ENCODE measurements at places on chromosomes 16 and 17. TPM values are rescaled to one million over a fixed set of nuclear protein-coding genes. Genes with fewer than 3 reads are reported as not detected.

TBX21 gene
- 0.39 TPM for total RNA-seq

DNA sequence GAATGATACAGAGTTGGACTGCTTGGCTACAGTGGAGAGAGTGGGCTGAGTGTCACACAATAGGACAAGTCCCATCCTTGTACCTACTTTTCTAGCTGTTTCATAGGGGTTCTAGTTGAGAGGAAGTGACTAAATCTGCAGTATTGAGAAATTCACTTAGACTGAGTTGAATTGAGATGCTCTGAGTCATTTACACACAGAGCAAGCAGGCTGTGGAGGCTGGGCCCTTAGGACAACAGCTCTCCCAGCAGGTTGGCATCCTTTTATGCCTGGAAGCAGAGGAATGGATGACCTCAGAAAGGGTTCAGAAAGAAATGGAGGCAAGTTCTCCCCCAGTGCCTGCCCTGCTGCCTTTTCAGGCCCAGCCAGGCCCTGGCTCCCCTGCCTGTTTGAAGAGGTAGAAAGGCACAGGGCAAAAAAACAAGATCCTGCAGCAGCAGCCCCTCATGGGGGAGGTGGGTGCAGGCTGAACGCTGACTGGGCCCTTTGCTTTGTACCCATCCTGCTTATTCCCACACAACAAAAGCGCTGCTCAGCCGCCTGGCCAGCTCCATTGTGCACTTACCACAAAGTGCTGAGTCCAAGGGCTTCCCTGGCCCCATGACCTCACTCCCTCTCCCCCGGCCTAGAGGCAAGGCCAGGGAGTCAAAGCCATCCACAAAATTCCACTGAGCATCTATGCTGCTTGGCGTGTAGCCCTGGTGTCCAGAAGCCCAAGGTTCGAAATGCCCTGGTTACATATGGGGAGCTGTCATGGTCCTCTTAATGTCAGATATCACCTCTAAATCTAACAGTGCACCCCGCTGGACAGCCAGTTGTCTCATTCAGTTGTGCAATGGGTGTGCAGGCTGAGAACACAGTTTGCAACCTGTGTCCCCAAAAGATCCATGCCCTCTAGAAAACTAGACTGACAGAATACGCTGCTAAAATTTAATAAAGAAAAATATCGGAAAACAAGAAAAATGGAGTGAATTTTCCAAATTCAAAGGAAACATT is 5.4 kb upstream of the CRYBA1 start:
- no peak for DNase-seq

TSNAXIP1 gene
- 0.59 TPM for total RNA-seq

DNA sequence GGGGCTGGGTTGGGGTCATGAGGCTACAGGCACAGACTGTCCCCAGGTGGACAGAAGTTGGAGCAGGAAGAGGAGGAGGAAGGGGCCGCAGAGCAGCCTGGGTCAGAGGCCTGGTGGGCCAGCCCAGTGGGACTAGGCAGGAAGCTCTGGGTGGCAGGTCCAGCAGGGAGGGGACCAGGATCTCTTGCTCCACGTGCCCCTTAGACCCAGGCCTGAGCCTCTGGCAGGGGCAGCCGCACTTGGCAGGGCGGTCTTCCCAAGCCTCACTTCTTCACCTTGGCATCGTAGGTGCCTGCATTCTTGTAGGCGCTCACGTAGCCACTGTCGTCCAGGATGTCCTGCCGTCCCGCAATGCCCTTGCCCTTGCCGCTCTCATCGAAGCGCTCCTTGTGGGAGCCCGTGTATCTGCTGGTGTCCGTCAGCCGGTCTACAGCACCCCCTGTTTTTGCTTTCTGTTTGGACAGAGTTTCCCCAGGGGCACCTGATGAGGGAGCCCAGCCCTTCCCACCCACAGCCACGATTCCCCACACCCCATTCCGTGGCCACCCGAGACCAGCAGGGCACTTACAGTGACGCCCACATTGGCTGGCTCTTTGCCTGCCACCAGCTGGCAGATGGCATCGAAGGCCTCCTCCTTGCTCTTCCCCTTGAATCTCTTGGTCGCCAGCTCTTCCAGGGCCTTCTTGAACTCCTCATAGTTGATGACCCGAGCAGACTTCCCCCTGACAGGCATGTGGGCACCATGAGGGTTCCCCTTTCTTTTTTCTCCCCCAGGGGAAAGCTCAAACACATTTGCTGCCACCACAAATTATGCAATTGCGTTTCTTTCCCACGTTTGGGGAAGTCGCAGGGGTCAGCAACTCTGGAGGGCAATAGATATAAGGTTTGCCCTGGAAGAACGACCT is 3.1 kb downstream of the TPPP3 start:
- no peak for DNase-seq

- no peak for DNase-seq
Observed at GRCh38 chr17:64599187-64599676, 62.9 kb downstream of the SMURF2 start.

ANKRD40CL gene
- total RNA-seq, result not detected

- DNase-seq, result no peak
Observed at GRCh38 chr17:76379646-76380376, 4.6 kb upstream of the SPHK1 start.

BAIAP2 gene
- total RNA-seq, result 34.6 TPM

- DNase-seq, result no peak
Observed at GRCh38 chr17:74424657-74425056, 7.2 kb upstream of the GPRC5C start.

GRCh38 chr16:57615813-57616212 is 12.6 kb upstream of the ADGRG1 start:
- no peak for DNase-seq

PRR35 gene
- total RNA-seq, result not detected

ATP2C2 gene
- 25.9 TPM for total RNA-seq

DNA sequence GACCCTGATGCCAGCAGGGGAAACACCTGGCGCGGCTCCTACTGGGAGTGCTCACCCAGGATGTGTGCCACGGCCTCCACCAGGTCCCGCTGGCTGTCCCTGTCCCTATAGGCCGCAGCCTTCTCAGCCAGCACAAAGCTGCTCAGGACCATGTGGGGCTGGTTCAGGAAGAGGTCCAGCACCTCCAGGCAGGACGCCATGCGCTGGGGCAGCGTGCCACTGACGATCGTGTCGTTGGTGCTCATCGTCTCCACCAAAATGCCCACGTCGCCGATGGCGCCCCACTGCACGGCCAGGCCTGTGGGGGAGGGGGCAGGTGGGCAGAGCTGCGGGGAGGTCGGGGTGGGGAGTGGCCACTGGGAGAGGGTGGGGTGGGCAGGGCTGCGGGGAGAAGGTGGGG is 15.9 kb upstream of the DUS1L start:
- no peak for DNase-seq

AOC2 gene
- total RNA-seq, result 0.79 TPM

SLX1B gene
- 5.0 TPM for total RNA-seq

DNA sequence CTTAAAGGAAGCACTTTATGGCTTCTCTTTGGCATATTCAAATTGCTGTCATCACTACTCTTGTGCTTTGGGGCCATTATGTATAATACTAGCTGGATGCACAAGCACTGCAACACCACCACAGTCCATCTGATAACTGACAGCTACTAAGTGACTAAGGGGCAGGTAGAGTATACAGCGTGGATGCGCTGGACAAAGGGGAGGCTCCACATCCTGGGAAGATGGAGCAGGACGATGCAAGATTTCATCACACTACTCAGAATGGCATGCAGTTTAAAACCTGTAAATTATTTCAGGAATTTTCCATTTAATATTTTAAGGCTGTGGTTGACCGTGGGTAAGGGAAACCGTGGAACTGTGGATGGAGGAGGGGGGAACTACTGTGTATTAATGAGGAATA is 25.0 kb downstream of the MPRIP start:
- DNase-seq, result no peak

METTL16 gene
- 18.0 TPM for total RNA-seq

- DNase-seq, result no peak
Observed at GRCh38 chr17:13594310-13594709, 7.4 kb downstream of the HS3ST3A1 start.

DNA sequence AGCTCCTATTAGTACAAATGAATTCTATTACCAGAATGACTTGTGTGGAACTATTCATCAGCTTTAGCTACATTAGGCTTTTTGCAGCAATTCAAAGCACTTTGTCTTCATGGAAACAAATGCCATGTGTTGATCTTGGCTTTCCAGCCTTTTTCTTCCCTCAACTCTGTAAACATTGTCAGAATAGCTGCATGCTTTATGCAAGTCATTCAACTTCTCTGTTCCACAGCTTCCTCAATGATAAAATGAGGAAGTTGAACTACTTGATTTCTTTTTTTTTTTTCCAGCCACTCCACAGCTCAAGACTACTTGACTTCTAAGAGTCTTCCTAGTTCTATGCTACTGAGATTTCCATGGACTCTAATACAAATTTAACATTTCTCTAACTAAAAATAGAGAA is 41.1 kb downstream of the KIAA0753 start:
- peak; percentile 56 for DNase-seq

DNA sequence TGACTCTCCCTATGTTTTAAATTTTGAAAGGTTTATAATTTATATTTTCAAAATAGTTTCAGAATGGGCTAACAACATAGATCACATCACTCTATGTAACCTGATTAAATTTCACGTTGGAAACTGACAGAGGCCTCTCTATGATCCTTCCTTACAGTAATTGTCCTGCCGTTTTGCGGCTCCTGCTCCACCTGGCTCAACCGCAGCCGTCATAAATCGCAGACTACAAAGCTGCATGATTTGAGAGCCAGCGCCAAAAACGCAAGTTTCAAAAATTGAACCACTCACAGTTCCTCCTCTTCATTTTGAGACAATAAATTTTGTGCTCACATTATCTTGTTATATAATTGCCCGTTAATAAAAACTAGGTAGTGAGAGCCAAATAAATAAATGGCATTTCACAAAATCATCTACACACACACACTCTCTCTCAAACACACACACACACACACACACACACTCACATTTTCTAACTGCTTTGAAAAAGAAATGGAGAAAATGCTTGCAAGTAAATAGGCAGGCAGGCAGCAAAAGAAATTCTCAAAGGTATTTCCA is 263.1 kb upstream of the PSMD7 start:
- DNase-seq, result no peak

- peak; percentile 20 for DNase-seq
Observed at GRCh38 chr17:3935140-3935542, 18.9 kb upstream of the P2RX1 start.

GRCh38 chr16:29024278-29024677 is 39.4 kb downstream of the LAT start:
- no peak for DNase-seq

DNA sequence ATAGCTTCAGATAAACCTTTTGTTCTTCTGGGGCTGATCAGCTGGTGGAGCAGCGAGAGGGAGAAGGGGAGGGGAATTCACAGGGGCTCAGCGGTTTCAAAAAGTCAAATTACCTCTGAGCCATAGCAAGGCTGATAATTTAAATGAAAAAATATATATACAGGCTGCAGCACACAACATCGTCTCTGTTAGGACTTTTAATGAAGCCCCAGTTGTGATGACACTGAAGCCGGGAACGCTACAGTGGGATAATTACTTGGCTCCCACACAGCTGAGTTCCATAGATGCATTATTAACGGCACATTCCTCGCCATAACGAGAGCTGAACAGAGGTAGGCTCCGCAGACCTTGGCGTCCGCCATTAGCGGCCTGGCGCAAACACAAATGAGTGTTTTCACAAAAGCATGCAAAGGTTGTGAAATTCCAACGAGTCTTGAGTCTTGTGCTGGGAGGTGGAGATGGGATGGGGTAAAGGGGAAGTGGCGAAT is 216.0 kb downstream of the C16orf78 start:
- DNase-seq, result no peak
